Muscle of leg (tissue), 16 donors: ENCODE measurements at places on chromosomes 6 and 20. TPM values are rescaled to one million over a fixed set of nuclear protein-coding genes. Genes with fewer than 3 reads are reported as not detected.

Gene ARMC12
- total RNA-seq, result 0.62 TPM

Gene SIRPB2
- 0.84 TPM for total RNA-seq

Gene MATN4
- 0.58 TPM for total RNA-seq

Gene HEY2
- 6.1 TPM for total RNA-seq

Gene BCAS1
- total RNA-seq, result 2.6 TPM

Gene PTPRK
- 21.2 TPM for total RNA-seq

Gene PPIL6
- total RNA-seq, result 5.9 TPM

Gene ALDH5A1
- total RNA-seq, result 5.9 TPM

Gene COL11A2
- 172 TPM for total RNA-seq

Gene GGT7
- 4.5 TPM for total RNA-seq

Gene SALL4
- 0.18 TPM for total RNA-seq

Gene GRM1
- 0.09 TPM for total RNA-seq

Gene ULBP2
- total RNA-seq, result 0.27 TPM

Gene GPSM3
- total RNA-seq, result 4.3 TPM

Gene TSPO2
- 0.22 TPM for total RNA-seq

Gene TREM2
- 0.75 TPM for total RNA-seq

Gene B3GAT2
- 0.53 TPM for total RNA-seq

Gene MYL9
- total RNA-seq, result 162 TPM

Gene SOX18
- total RNA-seq, result 2.2 TPM

Gene TCF21
- total RNA-seq, result under 0.01 TPM

Gene SIRPB1
- 0.13 TPM for total RNA-seq

Gene RPS18
- total RNA-seq, result 7,994 TPM

Gene BMP7
- 3.8 TPM for total RNA-seq

Gene WDR46
- 50.1 TPM for total RNA-seq

Gene PRDM1
- 3.3 TPM for total RNA-seq

Gene MDC1
- 9.6 TPM for total RNA-seq

Gene SLC22A23
- 1.1 TPM for total RNA-seq

Gene TFAP2D
- not detected for total RNA-seq

Gene CPNE5
- total RNA-seq, result 4.9 TPM

Gene CALHM4
- total RNA-seq, result not detected

Gene MCCD1
- not detected for total RNA-seq

Gene RNF182
- total RNA-seq, result 0.53 TPM

Gene APMAP
- total RNA-seq, result 43.4 TPM

Gene AIF1
- 29.2 TPM for total RNA-seq

Gene ZBP1
- 0.13 TPM for total RNA-seq
